ENCODE measurements at places on chromosomes 4 and X. TPM values are rescaled to one million over a fixed set of nuclear protein-coding genes. Genes with fewer than 3 reads are reported as not detected.

Gene TSR2
- total RNA-seq = 15.2 TPM

Gene GDPD2
- total RNA-seq = 1.0 TPM

Gene TCEAL1
- 12.0 TPM for total RNA-seq

Gene CPZ
- 0.21 TPM for total RNA-seq

Gene PCSK1N
- under 0.01 TPM for total RNA-seq

Gene RWDD4
- total RNA-seq = 24.4 TPM

Gene ANTXR2
- total RNA-seq = 82.2 TPM

Gene CAMK2D
- 61.4 TPM for total RNA-seq

Gene STBD1
- 8.9 TPM for total RNA-seq

Gene AREG
- 714 TPM for total RNA-seq

Gene FAM47A
- not detected for total RNA-seq

Gene ARHGAP24
- 5.5 TPM for total RNA-seq

Gene HEPH
- total RNA-seq = 0.14 TPM

Gene SMARCA1
- total RNA-seq = 27.0 TPM

Gene ADRA2C
- 0.93 TPM for total RNA-seq

Gene SERPINA7
- not detected for total RNA-seq

Gene MAOB
- total RNA-seq = 2.5 TPM

Gene C4orf36
- total RNA-seq = 1.7 TPM

Gene FGFBP2
- not detected for total RNA-seq

Gene TMSB15C
- 1.9 TPM for total RNA-seq

Gene TMEM156
- total RNA-seq = 3.8 TPM

Gene ANXA10
- total RNA-seq = not detected

Gene GC
- not detected for total RNA-seq

Gene NUP54
- total RNA-seq = 50.6 TPM

Gene TBX22
- total RNA-seq = not detected

Gene TECRL
- not detected for total RNA-seq

Gene PLP1
- not detected for total RNA-seq

Gene ZNF711
- total RNA-seq = 3.4 TPM

Gene SRD5A3
- total RNA-seq = 33.9 TPM

Gene TCEAL6
- not detected for total RNA-seq

Gene NR3C2
- total RNA-seq = 0.34 TPM

Gene STS
- total RNA-seq = 0.34 TPM
